ENCODE measurements at places on chromosomes 7 and 10. TPM values are rescaled to one million over a fixed set of nuclear protein-coding genes. Genes with fewer than 3 reads are reported as not detected.

- H3K4me3 ChIP-seq: no peak overlapping the region
- H3K27me3 ChIP-seq: peaks cover 2% of the 10 kb centered on the region
- H3K4me1 ChIP-seq: no peaks in the 10 kb centered on the region
- no peak for DNase-seq
- H3K27ac ChIP-seq: no peak overlapping the region
- no peaks in the 10 kb centered on the region for H3K36me3 ChIP-seq
These were observed 139.0 kb downstream of the CREB5 start for GRCh38 chr7:28551331-28551730.

DNA sequence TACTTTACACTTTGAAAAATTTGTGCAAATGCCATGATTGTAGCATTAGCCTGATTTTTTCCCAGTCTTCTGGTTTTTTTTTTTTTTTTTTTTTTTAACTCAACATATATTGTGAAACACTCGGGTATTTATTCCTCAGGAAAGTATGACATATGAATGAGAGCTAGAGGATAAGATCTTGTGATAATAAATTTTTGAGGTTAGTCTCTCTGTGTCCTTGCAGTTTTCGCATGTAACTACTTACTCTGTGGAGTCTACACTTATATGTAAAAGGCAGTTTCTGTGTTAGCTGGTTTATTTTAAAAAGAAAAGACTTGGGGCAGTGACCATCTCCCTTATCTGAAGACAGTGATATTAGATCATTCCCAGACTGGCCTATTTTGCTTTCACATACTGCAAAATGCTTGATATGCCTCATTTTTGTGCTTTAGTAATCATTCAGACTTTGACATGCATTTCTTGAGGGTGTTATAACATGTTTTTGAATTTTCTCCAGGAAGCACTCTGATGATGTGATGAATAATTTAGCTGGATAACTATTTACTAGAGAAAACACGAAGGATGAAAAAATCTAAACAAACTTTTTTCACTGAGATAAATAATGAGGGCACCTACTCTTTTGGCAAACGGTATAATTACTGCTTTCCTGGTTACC lies 371.0 kb downstream of the NRG3 start:
- DNase-seq: no peak
- H3K4me1 ChIP-seq: no peaks in the 10 kb centered on the region
- no peaks in the 10 kb centered on the region for H3K36me3 ChIP-seq
- no peak overlapping the region for H3K4me3 ChIP-seq
- no peak overlapping the region for H3K27ac ChIP-seq
- H3K27me3 ChIP-seq: no peaks in the 10 kb centered on the region

DNA sequence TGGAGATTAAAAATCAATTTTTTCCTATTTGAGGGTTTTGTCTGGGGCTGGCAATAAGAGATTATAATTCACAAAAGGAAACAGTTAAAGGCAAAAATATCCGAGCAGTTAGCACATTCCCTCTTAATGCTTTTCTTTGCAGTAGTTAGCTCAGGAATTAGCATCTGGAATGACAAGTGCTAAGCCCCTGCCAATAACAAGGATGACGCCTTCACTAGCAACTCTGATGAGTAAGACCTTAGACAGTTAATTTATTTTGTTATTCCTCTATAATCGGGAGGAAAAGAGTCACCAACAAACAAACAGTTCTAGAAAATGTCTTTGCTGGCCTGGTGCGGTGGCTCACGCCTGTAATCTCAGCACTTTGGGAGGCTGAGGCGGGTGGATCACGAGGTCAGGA lies 151.3 kb downstream of the TRIL start:
- H3K27ac ChIP-seq: no peak overlapping the region
- H3K4me1 ChIP-seq: peaks cover 6% of the 10 kb centered on the region
- no peak overlapping the region for H3K4me3 ChIP-seq

- no peak for DNase-seq
- no peaks in the 10 kb centered on the region for H3K36me3 ChIP-seq
- no peak overlapping the region for H3K4me3 ChIP-seq
- no peaks in the 10 kb centered on the region for H3K4me1 ChIP-seq
These were observed 175.5 kb upstream of the ZMIZ1 start for GRCh38 chr10:78893217-78893616.

GRCh38 chr10:66990143-66990830 lies 64.5 kb downstream of the LRRTM3 start:
- DNase-seq: no peak
- H3K27me3 ChIP-seq: no peaks in the 10 kb centered on the region
- H3K4me3 ChIP-seq: no peak overlapping the region
- H3K27ac ChIP-seq: no peak overlapping the region
- no peaks in the 10 kb centered on the region for H3K4me1 ChIP-seq
- no peaks in the 10 kb centered on the region for H3K36me3 ChIP-seq

The GIMAP8 gene
- not detected for total RNA-seq

The GRID1 gene
- not detected for total RNA-seq
